ENCODE measurements at places on chromosomes 13 and 19.
A peak's percentile ranks its signal among the peaks of the same experiment; 100 is the strongest.

- H3K27ac ChIP-seq = no peak overlapping the region
- no peaks in the 10 kb centered on the region for H3K4me1 ChIP-seq
Observed at GRCh38 chr13:67100730-67101129, 129.4 kb downstream of the PCDH9 start.

DNA sequence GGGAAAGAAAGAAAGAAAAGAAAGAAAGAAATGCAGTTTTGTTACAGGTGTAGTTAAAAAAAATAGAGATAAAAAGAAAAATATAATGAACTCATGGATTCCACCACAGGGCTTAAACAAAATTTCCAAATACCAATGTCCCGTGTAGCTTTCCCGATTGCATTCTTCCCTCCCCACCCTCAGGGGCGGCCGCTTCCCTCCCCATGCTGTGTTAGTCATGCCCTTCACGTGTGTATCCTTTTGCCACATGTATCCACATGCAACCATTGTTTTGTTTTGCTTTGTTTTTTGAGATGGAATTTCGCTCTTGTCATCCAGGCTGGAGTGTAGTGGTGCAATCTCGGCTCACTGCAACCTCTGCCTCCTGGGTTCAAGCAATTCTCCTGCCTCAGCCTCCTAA lies 3.6 kb upstream of the KMT5C start:
- peaks cover 4% of the 10 kb centered on the region for H3K4me1 ChIP-seq
- no peaks in the 10 kb centered on the region for H3K36me3 ChIP-seq
- peaks cover 45% of the 10 kb centered on the region for H3K27me3 ChIP-seq
- H3K27ac ChIP-seq = no peak overlapping the region
- no peak for DNase-seq
- H3K4me3 ChIP-seq = no peak overlapping the region

GRCh38 chr19:35330475-35330874 lies 1.5 kb downstream of the CD22 start:
- no peak overlapping the region for H3K27ac ChIP-seq
- no peaks in the 10 kb centered on the region for H3K4me1 ChIP-seq
- H3K36me3 ChIP-seq = no peaks in the 10 kb centered on the region
- no peak for DNase-seq
- H3K27me3 ChIP-seq = no peaks in the 10 kb centered on the region

- no peaks in the 10 kb centered on the region for H3K4me1 ChIP-seq
- H3K27ac ChIP-seq = no peak overlapping the region
- H3K36me3 ChIP-seq = no peaks in the 10 kb centered on the region
Observed at GRCh38 chr19:42052241-42052863, 17.7 kb downstream of the GRIK5 start.

DNA sequence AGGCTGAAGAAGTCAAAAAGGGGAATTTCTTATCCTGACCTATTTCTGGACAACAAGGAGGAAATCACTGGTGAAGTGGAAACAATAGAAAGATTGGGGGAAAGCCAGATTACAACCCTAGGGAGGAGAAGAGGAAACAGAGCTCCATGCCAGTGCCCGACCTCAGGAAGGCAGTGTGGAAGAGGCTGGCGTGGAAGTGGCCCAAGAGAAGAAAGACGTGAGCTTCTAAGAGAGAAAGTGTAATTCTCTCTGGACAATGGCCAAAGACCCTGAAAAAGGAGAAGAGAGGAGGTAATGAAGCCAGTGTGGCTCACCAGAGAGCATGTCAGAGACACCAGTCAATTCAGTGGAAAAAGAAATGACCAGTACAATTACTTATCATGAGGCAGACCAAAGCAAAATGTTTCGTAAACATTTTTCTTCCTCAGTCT lies 52.6 kb upstream of the URAD start:
- no peak overlapping the region for H3K4me3 ChIP-seq
- no peaks in the 10 kb centered on the region for H3K4me1 ChIP-seq
- no peak overlapping the region for H3K27ac ChIP-seq
- no peaks in the 10 kb centered on the region for H3K36me3 ChIP-seq

- no peaks in the 10 kb centered on the region for H3K27me3 ChIP-seq
- DNase-seq = peak; percentile 65
- no peak overlapping the region for H3K4me3 ChIP-seq
- no peak overlapping the region for H3K27ac ChIP-seq
Observed at GRCh38 chr19:7852851-7853769, 21.1 kb downstream of the PRR36 start.

DNA sequence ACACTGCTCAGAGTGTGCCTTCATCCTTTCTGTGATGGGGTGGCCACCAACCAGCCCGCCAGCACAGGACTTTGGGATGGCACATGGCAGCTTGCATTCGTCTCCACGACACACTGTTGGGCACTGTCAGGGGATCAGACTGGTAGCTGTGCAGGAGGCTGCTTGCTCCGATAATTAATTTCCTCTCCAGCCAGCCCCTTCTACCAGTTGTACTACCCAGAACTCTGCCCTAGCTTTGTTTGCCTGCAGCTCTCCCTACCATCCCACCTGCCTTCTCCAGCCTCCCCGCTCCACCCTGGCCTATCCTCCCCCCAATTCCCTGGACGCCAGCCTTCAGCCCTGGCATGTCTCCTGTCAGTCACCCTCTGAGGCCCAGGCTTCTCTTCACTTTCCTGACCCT lies 228.3 kb downstream of the TSHZ3 start:
- no peak for DNase-seq
- H3K4me3 ChIP-seq = no peak overlapping the region
- no peaks in the 10 kb centered on the region for H3K4me1 ChIP-seq
- H3K27ac ChIP-seq = no peak overlapping the region
- H3K27me3 ChIP-seq = no peaks in the 10 kb centered on the region

DNA sequence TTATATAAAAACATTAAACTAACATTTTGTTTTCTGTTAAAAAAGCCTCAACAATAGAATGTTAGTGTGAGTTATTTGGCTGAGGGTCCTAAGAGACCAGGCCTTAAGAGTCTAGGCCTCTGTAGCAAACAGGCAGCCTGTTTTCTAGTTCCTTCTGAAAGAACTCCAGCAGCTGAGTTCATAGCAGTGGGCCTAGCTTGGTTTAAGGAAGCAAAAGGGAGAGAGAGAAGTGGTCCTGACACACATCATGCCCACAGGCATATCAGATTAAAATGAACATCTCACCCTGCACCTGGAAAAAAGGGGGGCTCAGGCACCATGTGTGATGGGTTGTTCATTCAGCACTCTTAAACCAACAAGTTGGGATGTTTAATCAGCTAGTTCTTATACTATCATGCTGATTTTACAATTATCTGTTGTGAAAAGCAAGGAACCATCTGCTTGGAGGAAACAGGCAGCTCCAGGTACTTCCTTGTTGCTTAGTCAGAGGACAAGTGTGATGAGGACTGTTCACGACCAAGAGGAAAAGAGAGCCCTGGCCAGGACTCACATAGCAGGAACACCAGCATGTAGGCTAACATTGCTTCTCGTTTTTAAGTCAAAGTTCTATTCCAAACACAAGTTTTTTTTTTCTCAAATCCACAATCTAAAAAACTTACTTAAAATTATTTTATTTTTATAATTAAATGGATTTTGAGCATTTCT lies 81.3 kb upstream of the FRY start:
- no peaks in the 10 kb centered on the region for H3K4me1 ChIP-seq
- H3K27ac ChIP-seq = no peak overlapping the region
- H3K27me3 ChIP-seq = no peaks in the 10 kb centered on the region
- H3K4me3 ChIP-seq = no peak overlapping the region
- DNase-seq = no peak
- no peaks in the 10 kb centered on the region for H3K36me3 ChIP-seq

DNA sequence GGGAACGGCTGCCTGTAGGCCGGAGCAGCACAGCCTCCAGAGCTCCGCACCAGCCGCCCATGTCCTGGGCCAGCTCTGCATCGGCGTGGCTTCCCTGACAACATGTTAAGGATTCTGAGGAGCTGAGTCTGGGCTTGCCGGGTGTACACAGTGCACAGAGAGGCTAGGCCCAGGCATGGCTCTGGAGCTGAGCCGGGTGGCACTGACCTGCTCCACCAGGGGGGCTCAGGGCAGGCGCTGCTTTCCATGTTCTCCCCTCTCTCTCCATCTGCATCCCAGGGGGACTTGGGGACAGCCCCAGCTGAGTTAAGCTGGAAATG lies 31.6 kb downstream of the AP1M1 start:
- H3K27me3 ChIP-seq = no peaks in the 10 kb centered on the region
- no peak overlapping the region for H3K27ac ChIP-seq
- H3K4me1 ChIP-seq = no peaks in the 10 kb centered on the region

GRCh38 chr19:15091918-15092753 lies 10.1 kb downstream of the OR1I1 start:
- H3K27ac ChIP-seq = no peak overlapping the region
- no peaks in the 10 kb centered on the region for H3K36me3 ChIP-seq
- H3K4me3 ChIP-seq = no peak overlapping the region
- DNase-seq = no peak
- H3K4me1 ChIP-seq = peaks cover 5% of the 10 kb centered on the region

DNA sequence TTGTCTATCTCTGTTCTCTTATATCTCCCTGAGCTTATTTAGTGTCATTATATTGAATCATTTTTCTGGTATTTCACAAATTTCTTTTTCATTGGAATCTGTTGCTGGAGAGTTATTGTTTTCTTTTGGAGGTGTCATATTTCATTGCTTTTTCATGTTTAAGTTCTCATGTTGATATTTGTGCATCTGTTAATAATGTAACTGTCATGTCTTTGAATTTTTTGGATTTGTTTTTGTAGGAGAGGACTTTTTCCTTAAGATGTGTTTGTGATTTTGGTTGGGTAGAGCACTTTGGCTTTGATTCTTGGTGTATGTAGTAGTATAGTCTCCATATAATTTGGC lies 64.0 kb downstream of the DNAJC3 start:
- H3K4me1 ChIP-seq = no peaks in the 10 kb centered on the region
- no peaks in the 10 kb centered on the region for H3K36me3 ChIP-seq
- H3K4me3 ChIP-seq = no peak overlapping the region
- H3K27ac ChIP-seq = no peak overlapping the region
- no peak for DNase-seq

DNA sequence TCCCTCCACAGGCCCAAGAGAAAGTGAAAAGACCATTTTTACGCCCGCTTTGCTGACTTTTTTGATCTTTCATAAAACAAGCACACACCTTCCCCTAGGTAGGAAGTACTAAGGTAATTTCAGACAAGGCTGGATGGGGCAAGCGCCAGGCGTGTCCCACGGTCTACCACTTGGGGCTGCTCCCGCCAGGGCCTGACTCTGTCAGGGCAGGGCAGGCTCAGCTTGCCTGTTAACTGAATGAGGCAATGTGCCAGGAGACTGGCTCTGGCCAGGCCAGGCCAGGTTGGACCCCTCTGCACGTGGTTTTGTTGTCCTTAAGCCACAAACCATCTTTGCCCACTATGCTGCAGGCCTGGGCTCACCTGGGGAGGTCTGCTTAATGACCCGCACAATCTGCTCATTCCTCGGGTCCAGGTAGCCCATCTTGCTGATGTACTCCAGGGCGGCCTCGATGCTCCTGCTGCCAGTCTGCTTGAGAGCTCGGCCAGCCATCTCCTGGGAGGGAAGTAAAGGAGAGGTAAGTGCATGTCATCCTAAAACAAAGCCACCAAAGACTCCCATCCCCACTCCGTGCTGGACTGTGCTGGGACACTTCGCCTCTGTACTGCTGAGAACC lies 70.4 kb downstream of the LATS2 start:
- no peak overlapping the region for H3K4me3 ChIP-seq
- no peaks in the 10 kb centered on the region for H3K36me3 ChIP-seq
- H3K4me1 ChIP-seq = no peaks in the 10 kb centered on the region
- peaks cover 5% of the 10 kb centered on the region for H3K27me3 ChIP-seq
- DNase-seq = no peak

- no peak overlapping the region for H3K27ac ChIP-seq
- no peaks in the 10 kb centered on the region for H3K27me3 ChIP-seq
- H3K4me3 ChIP-seq = no peak overlapping the region
- H3K36me3 ChIP-seq = no peaks in the 10 kb centered on the region
Observed at GRCh38 chr19:28377077-28377476, 835.9 kb downstream of the UQCRFS1 start.

DNA sequence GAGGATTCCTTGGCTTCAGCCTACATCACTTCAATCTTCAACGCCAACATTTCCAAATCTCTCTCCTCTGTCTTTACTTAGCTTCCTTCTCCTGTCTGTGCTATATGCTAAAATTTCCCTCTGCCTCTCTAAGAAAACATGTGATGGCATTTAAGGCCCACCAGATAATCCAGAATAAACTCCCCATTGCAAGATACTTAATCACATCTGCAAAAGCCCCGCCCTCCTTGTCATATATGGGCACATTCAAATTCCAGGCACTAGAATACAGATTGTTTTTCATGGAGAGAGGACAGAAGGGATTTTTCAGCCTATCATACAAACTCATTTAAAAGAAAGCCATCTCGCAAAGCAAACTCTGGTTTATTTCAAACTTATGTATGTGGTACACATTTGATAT lies 16.2 kb downstream of the ARGLU1 start:
- H3K27ac ChIP-seq = no peak overlapping the region
- no peaks in the 10 kb centered on the region for H3K4me1 ChIP-seq
- no peak overlapping the region for H3K4me3 ChIP-seq
- no peaks in the 10 kb centered on the region for H3K27me3 ChIP-seq

GRCh38 chr13:95716231-95716630 lies 39.3 kb downstream of the DNAJC3 start:
- no peaks in the 10 kb centered on the region for H3K27me3 ChIP-seq
- no peak overlapping the region for H3K4me3 ChIP-seq
- no peak overlapping the region for H3K27ac ChIP-seq
- H3K36me3 ChIP-seq = peaks cover 6% of the 10 kb centered on the region
- no peaks in the 10 kb centered on the region for H3K4me1 ChIP-seq

DNA sequence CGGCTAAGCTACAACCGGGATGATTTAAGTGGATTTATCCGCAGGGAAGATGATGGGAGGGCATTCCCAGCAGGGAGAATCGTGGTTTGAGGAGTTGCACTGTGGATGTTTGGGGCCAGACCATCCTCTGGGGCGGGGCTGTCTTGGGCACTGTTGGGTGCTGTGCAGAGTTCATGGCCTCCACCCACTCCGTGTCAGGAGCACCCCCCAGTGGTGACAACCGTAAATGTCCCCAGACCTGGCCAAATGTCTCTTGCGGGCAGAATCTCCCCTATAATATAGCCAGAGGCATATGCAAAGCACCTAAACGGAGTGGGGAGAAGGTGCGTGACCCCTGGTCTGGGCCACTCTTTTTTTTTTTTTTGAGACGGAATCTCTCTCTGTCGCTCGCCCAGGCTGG lies 40.2 kb downstream of the SMIM24 start:
- no peaks in the 10 kb centered on the region for H3K27me3 ChIP-seq
- DNase-seq = no peak
- H3K27ac ChIP-seq = no peak overlapping the region
- peaks cover 11% of the 10 kb centered on the region for H3K4me1 ChIP-seq

GRCh38 chr19:43950834-43951645 lies at the start of gene ZNF221:
Gene ZNF221, plus strand, starts transcription at chr19:43951228. Its CDS starts 11,499 bp downstream, at chr19:43962727.
- H3K27me3 ChIP-seq = no peaks in the 10 kb centered on the region
- H3K4me3 ChIP-seq = peak within 1 kb of the TSS; percentile 73
- peak; percentile 16 for DNase-seq
- peaks cover 9% of the 10 kb centered on the region for H3K4me1 ChIP-seq
- H3K27ac ChIP-seq = peak within 1 kb of the TSS; percentile 14

Measured in T-cell (primary cell).